A172 (cell line): ENCODE measurements at places on chromosomes 1 and 21.

DNA sequence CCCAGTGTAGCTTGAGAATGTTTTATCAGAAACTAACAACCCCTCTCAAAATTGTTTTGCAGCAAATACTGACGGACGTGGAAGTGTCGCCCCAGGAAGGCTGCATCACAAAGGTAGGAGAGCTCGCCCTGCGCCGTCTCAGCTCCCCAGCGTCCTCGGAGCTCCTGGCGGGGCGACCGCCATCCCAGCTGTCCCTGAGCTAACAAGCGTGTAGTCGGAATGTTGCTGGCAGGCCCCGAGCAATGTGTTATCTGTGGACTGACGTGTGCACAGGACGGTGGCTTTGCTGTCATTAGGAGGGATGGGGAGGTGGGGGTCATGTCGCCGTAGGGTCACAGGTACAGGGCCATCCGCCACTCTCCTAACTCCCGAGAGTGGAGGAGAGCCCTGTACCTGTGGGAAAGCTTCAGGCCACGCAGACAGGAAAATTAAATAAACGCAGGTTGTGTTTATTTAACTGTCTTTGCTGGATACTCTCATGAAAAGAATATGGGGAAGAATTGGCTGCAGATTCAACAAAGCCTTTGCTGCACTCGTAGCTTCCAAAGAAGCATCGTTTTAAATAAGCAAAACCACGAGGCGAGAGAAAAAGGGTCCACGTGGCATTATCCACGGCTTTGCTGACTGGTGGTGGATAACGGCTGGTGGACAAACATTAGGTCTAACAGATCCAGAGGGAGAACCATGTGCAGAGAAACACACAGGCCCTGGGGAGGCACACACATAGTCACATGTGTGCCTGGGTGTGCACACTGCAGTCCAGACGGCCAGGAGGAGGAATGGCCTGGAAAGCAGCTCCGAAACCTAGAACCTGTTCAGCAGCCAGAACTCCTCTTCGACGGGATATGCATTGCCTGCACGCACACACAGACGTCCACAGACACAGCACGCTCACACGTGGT, 175.3 kb downstream of the PRDM16 start:
- DNase-seq = no peak

DNA sequence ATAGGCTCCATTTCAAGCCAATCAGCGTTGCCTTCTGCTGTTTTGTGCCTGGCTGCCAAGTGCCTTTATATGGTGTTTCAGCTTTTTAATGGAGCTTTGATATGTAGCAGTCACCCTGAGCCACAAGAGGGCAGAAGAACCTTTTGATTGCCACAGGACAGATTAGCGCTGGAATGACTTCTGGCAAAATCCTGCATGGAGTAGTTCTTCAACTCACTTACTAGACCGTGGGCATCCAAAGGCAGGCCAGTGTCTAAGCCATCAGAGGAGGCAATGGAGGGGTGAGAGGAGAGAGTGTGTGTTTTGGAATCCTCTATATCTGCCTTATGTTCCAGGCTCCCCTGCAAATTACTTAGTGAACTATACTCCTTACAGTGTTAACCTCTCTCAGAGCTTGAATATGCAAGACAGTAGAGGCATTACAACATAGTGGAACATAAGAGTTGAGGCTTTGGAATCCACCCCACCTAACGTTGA, 56.2 kb downstream of the ST3GAL3 start:
- peak; percentile 76 for DNase-seq

GRCh38 chr1:55069280-55069679, 29.9 kb downstream of the PCSK9 start:
- no peak for DNase-seq

GRCh38 chr1:70993798-70994197, 53.8 kb downstream of the PTGER3 start:
- DNase-seq = no peak

DNA sequence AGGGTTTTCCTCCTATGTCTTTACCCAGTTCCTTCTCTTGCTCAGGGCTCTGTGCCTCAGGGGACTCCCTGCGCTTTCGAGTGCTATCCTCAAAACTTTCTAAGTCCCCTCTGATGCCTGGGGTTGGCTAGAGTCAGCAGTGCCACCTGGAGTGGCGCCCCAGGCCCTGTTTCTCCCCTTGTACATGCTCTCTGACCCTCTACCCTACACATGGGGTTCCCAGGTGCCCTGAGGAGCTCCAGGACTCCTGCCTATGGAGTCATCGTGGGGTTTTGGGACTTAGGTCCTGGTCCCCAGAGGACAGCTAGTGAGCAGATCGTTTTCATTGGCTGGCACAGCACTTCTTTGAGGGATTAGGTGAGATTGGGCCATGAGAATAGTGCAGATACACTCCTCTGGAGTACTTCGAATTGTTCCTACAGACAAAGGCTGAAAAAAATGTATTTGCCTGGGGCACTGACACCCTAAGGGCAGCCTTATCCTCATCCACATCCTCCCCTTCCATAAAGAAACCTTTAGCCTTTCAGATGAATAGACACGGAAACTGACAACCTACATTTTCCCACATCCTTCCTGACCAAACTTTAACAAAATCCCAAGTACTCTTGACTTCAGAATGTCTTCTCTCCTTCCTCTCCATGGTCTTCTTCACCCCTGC, 41.5 kb downstream of the LGR6 start:
- DNase-seq = no peak

DNA sequence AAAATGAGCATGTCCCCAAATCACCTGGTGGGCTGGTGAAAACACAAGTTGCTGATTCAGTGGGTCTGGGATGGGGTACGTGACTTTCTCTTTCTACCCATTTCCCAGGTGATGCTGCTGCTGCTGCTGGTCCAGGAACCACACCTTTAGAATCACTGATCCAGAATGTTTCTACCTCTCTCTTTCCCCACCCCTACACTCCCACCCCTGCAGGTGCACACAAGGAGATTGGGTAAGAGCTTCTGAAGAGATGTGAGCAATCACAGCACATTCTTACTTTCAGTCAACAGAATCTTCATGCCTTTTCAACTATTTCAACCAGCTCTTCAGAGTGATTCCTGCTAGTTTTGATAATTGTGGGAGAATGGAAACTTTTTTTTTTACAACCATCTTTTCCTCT, 130.9 kb downstream of the LMX1A start:
- DNase-seq = no peak

- DNase-seq = no peak
Observed at GRCh38 chr1:182974506-182975191, 21.7 kb upstream of the SHCBP1L start.

DNA sequence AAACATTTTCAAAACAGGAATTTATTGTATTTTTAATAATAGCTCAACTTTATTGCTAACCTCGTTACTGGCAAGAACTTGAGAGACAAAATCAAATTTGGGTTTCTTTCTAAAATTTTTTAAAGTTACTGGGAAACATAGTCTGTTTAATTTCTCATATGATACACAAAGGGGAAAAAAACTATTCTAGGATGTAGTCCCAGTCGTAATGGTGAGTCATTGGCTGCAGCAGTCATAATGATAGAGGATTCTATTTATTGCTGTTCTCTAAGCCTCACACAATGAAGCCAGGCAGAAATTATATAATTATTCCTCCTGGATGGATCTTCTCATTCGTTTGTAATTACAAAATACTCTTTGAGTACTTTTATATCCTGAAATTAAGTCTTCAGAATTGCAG, 326.5 kb upstream of the SGIP1 start:
- peak; percentile 44 for DNase-seq

- peak; percentile 27 for DNase-seq
Observed at GRCh38 chr21:39182484-39183271, 573 bp downstream of the PSMG1 start.

GRCh38 chr1:33086384-33086850, 5.5 kb downstream of the AZIN2 start:
- peak; percentile 51 for DNase-seq

- no peak for DNase-seq
Observed at GRCh38 chr1:22163137-22163536, 20.2 kb upstream of the WNT4 start.

DNA sequence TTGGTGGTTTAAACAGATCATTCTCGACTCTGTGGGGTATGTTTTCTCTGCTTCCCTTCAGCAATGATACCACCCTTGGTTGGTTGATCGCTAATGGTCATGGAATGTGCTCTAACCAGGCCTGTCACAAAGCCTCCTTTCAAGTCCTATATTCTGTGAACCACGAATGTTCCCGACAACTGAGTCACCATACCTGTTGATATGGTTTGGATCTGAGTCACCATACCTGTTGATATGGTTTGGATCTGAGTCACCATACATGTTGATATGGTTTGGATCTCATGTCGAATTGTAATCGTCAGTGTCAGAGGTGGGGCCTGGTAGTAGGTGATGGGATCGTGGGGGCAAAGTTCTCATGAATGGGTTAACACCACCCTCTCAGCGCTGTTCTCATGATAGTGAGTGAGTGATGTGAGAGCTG, 10.2 kb upstream of the CAMK2N1 start:
- peak; percentile 34 for DNase-seq

GRCh38 chr1:24504560-24504959, 1.9 kb downstream of the RCAN3 start:
- no peak for DNase-seq

DNA sequence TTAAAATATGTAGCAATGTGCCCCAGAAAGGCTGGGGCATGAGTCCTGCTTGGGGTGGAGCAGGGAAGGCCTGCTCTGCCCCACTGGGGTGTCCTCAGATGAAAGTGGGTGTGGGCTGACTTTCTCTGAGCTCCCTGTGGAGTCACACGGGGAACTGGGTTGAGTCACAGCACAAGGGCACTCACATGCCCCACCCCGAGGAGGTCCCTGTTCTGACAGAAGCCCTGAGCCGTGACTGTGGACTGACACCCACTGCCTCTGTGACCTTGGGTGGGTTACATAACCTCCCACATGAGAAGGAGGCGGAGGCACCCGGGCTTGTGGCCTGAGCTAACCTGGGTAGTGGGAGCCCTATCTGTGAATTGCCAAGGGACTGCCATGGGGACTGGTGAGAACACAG, 52.5 kb upstream of the TINAGL1 start:
- DNase-seq = peak; percentile 28

DNA sequence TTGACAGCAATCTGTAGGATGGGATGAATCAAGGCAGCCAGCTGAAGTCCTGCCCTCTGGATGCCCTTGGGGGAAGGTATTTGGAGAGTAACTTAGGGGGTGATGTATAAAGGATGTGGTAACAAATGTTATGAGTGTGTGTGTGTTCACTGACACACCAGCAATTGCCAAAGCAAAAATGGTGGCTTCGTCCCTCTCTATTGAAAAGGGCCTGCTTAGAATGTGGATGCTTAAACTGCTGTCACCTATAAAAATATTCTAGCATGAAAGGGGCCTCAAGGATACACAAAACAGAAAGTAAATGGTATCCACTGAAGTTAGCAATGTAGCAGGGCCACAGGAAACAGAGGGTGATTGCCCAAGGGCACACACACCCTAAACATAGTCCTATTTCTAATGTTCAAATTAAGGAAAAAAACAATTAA, 15.1 kb upstream of the AIM2 start:
- peak; percentile 22 for DNase-seq

DNA sequence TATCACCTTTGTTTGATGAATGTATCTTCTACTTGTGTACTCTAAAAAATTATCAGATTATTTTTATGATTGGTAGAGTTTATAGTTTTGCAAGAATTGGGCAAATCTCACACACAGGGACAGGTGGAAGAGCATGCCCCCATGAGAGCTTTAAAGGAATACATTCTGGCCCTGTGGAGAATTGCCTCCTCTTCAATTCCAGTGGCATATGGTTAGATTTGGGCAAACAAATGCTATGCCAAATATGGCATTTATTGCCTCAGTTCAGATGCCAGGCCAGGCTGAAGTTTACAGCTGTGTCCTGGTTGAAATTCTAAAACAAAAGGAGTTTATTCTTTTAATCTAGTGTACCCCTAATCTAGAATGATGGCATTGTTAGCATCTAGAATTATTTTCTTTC, 162.4 kb upstream of the CACYBP start:
- no peak for DNase-seq

GRCh38 chr1:45051005-45051772, 39.1 kb downstream of the UROD start:
- DNase-seq = no peak

- DNase-seq = no peak
Observed at GRCh38 chr1:26544126-26544525, 14.6 kb downstream of the RPS6KA1 start.

DNA sequence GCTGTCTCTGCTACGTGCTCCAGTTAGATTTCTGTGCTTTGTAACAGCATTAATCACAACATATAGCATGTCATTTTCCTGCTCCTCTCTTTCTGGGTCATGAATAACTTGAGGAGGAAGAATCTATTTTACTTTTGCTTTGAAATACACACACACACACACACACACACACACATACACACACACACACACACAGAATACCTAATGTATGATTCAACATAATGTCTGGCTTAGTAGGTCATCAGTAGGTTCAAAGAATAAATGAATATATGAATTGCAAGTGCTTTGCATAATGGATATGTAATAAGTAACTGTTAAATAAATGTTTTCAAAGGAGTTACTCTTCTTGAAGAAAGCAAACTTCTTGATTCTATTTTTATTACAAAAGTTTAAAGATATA, 249.0 kb downstream of the PDE4B start:
- no peak for DNase-seq

DNA sequence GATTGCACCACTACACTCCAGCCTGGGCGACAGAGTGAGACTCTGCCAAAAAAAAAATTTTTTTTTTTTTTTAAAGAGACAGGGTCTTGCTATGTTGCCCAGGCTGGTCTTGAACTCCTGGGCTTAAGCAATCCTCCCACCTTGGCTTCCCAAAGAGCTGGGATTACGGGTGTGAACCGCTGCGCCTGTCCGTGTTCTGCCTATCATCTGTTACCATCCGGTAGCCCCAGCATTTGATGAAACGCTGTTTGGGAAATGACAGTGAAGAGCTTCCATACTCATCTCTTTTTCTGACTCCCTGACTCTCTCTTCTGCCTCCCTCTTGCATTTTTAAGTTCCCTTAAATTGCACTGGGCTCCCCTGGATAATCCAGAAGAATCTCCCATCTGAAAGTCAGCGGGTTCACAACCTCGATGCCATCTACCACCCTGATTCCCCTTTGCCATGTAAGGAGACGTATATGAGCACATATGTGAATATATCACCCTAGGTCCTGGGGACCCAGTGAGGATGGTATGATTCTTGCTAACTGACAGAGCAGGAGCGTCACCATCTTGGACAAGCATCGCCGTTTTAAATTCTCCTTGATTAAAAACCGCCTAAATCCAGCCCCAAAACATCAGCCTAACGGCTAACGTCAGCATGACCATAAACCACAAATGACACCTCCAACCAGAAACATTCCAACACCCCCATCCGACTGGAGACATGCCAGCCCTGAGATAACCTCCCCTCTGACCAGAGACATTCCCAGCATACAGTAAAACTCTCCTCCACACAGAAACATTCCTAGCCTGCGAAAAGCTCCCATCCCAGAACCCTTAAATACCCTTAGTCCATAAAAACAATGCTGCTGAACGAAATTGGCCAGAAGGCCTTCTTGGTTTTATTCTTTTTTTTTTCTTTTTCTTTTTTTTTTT, 12.4 kb downstream of the TNFRSF8 start:
- DNase-seq = peak; percentile 95

- DNase-seq = peak; percentile 21
Observed at GRCh38 chr1:193763266-193763665, 576.9 kb upstream of the B3GALT2 start.

- no peak for DNase-seq
Observed at GRCh38 chr1:225462714-225463574, 35.1 kb upstream of the LBR start.
